ENCODE measurements at places on chromosomes 2 and 18.

DNA sequence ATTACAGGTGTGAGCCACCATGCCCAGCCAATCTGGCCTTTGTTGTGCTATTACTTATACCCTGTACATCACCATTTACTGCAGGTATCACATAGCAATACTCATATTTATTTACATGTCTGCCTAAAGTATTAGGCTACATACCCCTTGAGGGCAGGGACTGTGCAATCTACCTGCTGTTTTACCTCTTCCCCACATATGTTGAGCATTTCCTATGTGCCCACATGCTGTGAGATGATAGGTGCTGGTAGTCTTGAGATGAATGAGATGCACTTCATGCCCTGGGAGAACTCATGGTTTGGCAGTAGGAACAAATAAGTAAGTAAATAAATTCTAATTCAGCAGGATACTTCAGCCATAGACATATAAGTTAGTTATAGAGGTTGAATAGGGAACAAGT is 59.2 kb downstream of the TTC39C start:
- no peak for DNase-seq

DNA sequence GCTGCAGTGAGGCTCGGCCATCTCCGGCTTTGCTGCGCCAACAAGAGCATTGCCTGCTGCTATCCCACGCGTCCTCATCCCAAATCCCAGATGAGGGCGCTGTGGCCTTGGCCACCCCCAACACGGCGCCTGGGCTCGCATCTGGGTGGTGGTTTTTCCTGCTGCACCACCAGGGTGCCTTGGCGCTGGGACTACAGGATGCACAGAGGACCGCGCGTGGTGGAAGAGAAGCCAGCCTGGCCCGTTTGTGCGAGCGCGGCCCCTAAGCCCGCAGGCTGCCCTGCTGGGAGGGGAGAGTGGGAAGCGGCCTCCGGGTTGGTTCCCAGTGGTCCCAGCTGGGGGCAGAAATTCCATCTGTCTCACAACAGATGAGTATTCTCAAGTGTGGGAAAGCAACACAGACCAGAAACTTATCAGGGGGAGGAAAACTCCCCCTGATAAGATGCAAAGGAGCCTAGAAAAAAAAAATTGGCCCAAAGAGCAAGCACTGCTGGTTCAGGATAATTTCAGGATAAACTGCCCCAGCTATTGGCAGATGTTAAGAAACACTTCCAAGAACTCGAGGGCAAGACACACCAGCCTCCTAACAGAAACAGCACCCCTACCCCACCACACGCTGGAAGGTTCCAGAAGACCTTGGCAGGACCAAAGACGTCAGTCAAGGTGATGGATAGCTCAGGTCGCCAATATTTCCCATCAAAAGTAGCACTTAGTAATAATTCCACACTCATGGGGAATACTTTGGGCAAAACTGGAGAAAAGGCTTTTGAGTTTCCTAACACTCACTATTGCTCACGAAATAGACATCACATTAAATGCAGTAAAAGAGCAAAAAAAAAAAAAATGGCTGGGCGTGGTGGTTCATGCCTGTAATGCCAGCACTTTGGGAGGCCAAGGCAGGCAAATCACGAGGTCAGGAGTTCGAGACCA is 152.1 kb downstream of the PXDN start:
- DNase-seq = no peak

- DNase-seq = no peak
Measured at GRCh38 chr2:235026649-235027557, 75.1 kb downstream of the SH3BP4 start.

GRCh38 chr2:174240097-174240496 is 8.2 kb downstream of the OLA1 start:
- DNase-seq = no peak

DNA sequence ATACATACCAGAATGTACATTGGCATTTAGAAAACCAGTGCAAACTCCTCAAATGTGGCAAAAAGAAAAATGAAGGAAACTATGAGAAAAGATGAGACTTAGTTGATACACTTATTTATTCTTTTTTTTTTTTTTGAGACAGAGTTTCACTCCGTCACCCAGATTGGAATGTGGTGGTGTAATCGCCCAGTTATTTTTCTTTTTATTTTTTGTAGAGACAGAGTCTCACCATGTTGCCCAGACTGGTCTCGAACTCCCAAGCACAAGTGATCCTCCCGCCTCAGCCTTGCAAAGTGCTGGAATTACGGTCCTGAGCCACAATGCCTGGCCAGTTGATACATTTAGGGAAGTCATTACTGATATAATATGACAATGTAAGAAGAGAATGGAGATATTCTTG is 274.2 kb upstream of the LRATD1 start:
- DNase-seq = no peak

DNA sequence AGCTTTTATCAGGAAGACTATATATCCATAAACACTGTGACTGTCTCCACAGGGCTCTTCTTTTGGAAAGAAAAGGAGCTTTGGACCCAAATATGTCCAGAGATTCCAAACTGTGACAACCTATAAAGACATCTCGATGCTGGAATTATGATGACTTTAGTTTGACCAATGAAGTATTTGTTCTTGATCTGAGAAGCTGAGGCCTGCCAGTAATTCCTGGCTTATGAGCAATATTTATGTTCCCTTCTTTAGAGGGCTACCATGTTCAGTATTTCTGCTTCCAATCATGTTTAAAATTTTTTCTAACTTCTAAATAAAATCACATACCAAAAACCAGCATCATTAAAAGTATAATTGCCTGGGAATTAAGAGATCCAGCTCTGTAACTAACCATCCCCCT is 41.1 kb downstream of the FEZ2 start:
- no peak for DNase-seq

- no peak for DNase-seq
Measured at GRCh38 chr2:189408294-189408693, 33.0 kb upstream of the WDR75 start.
